ENCODE measurements at places on chromosomes 2 and 18.

- no peak for DNase-seq
Observed at GRCh38 chr18:13455960-13456481, 237.5 kb downstream of the LDLRAD4 start.

- DNase-seq, result no peak
Observed at GRCh38 chr18:9608298-9608697, 6.1 kb downstream of the PPP4R1 start.

GRCh38 chr2:177889818-177890460, 182.6 kb downstream of the PDE11A start:
- no peak for DNase-seq

DNA sequence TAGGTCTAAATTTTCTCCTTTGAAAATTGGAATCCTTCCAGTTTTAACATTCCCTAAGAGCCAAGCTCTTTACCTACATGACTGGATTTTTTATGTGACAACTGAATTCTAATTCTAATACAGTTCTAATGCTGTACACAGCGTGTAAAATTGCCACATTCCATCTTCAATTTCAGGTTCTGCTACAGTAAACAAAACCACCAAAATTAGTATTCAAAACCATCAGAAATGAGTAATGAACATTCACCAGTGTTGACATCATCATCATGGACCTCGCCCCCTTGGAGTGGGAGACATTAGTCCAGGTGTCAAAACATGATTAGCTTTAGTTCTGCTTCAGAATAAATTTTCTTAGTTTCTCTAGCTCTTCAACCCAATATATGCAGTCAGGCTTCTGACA, 133.6 kb downstream of the MBD2 start:
- DNase-seq, result no peak

DNA sequence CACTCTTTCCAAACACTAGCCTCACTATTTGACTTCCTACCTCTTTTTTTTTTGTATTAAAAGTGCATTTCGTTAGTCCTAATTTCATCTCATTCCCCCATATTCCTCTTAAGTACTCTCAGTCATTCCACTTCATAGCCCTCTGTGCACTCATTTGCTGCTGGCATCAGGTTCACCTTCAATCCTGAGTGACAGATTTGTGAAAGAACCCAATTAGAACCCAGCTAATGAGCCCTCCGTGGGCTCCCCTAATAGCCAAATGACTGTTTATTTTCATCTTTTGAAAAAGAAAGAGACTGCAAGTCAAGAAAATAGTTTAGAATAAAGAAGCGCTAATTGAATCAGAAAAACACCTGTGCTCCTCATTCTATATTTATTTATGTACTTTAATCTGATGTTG, 512.1 kb upstream of the LRATD1 start:
- DNase-seq, result no peak
